BJ (cell line): ENCODE measurements at places on chromosomes 4 and X. TPM values are rescaled to one million over a fixed set of nuclear protein-coding genes. Genes with fewer than 3 reads are reported as not detected.

- no peak for DNase-seq
Observed at GRCh38 chr4:156102411-156102810, 148.7 kb upstream of the CTSO start.

DNA sequence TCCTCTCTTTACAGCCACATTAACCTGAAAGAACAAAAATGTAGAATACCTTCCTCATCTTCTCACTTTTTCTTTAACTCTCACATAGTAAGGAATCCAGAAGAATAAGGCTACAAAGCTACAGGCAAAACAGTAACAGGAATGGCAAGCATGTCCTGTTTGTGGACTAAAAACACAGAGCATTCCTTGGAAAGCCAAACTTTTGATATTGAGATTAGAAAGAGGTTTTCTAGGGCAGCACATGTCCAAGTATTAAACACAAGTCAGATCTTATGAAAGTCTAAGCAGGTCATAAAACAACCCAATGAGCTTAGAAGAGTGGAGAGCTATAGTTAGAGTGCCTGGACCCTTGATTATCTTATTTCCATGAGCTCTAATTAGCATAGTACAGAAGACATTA is 58.2 kb upstream of the FAM9C start:
- no peak for DNase-seq

DNA sequence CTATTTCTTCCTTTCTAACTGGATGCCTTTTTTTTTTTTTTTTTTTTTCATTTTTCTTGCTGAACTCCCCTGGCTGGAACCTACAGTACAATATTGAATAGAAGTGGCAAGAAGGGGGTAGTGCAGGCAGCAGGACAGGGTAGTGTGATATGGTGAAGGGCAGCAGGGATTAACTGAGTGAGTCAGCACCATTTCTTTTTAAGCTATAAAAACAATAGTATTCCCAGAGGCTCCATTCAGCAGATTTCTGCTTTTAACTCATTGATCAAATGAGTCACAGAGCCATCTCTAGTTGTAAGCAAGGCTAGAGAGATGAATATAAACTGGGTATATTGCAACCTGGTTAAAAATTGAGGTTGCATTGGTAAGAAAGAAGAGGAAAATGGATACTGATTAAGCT is 53.6 kb upstream of the SETD7 start:
- DNase-seq, result no peak

DNA sequence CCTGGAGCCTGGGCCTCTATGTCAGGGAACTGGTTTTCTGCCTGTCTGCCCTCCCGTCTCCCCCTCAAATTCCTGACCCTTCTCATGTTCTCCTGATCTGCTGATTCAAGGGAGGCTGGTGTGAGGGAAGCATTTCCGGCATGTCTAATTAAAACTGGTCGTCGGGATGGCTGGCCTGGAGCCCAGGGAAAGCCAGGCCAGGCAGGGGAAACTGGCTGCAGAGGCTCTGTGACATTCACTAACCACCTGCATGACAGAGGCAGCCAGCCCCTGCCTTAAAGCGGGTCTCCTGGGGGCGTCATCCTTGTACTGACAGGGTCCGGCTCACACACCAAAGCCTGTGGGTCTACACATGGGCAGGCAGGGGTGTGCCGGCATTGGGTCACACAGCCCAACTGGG is 35.2 kb downstream of the ABLIM2 start:
- DNase-seq, result no peak

DNA sequence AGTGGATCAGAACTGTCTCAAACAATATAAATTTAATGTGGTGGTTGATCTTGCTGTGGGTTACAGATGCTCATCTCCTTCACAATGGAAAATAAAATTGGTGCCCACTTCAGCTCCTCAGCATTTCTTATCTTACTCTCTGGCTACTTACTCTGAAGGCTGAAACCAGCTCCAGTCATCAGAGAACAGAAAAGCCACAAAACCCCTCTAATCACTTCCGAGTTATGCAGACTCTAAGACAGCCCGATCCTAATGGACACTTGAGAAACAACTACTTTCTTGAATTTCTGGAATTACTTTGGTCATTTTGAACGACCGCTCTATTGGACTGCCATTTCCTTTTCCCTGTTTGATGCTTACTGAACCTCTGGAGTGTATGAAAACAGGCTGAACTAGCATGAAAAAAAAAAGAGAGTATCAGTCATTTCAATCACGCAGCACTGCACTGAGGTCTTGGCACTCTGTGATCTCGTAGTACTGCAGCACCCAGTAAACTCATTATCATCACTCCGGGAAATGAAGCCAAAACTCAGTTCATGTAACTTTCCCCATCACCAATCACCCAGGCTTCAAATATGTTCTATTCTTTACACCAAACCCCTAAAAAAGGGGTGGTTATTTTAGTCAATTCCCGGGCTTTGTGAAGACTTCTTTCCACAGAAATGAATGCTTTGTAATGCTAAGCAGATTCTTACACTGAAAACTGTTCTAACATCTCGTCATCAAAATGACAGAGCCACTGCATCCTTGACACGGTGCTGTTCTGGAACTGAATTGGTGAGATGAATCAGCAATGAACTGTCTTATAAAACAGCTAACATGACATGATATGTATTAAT is 54.5 kb downstream of the TSPAN5 start:
- DNase-seq, result no peak

GRCh38 chrX:155235891-155236290 is 19.6 kb downstream of the VBP1 start:
- DNase-seq, result no peak

DNA sequence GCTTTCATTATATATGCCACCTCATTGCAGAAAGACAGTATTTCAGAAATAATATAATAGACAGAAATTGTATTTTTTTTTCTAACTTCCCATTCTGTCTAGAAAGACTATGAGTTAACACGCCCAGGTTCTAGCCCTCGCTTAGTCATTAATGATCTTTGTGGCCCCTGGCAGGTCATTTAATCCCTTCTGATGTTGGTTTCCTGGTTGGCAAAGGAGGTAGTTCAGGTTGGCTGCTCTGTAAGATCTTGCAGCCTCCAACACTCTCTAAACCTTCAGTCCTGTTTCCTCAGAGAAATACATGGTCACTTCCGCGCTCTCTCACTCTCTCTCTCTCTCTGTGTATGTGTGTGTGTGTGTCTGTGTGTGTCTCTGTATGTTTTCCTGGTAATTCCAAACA is 156.3 kb upstream of the NOCT start:
- DNase-seq, result no peak

DNA sequence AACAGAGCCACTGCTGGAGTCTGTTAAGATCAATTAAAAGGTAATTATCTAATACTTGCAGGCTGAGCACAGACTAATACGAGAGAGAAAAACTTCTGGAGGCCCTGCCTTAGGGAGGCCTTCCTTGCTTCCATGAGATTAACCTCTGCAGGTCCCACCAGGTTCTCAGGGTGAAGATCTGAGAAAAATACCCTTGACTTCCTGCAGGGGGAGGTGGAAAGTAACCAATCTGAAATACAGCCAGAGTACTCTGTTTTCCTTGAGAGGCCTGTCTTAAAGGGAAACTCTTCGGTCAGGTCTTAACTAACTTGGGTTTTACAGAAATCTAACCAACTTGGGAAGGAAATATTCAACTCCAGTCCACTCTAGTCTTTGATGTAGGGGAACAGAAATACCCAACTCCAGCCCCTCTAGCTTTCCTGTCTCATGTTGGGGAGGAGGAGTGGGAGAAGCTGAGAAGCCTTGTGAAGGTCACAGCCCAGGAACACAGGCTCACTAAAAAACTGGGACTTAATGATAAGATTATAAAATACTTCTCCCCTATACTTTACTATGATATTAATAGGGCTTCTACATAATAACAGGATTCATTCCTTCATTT is 77.1 kb downstream of the TBCK start:
- DNase-seq, result no peak

DNA sequence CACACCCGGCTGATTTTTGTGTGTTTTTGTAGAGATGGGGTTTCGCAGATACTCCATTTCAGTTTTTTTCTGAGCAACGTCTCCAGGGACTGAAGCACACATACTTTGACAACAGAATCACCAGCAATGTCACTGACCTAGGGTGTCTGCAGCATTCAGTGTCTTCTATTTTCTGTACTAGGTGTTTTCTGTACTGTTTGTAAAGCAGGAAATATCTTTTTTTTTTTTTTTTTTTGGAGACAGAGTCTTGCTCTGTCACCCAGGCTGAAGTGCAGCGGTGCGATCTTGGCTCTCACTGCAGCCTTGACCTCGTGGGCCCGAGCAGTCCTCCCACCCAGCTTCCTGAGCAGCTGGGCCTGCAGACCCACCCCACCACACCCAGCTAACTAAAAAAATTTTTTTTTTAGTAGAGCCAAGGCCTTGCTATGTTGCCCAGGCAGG is 8.9 kb downstream of the ADD1 start:
- DNase-seq, result no peak

DNA sequence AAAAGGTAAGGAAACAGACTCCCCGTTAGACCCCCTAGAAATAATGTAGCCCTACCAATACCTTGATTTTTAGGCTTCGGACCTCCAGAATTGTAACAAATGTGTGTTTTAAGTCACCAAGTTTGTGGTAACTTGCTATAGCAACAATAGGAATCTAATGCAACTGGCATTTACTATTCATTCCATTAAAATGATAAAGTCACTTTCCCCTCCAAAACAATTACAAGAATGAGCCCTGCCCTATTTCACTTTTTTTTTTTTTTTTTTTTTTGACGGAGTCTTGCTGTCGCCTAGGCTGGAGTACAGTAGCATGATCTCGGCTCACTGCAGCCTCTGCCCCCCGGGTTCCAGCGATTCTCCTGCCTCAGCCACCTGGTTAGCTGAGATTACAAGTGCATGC is 3.5 kb upstream of the DDX60L start:
- peak; percentile 61 for DNase-seq

DNA sequence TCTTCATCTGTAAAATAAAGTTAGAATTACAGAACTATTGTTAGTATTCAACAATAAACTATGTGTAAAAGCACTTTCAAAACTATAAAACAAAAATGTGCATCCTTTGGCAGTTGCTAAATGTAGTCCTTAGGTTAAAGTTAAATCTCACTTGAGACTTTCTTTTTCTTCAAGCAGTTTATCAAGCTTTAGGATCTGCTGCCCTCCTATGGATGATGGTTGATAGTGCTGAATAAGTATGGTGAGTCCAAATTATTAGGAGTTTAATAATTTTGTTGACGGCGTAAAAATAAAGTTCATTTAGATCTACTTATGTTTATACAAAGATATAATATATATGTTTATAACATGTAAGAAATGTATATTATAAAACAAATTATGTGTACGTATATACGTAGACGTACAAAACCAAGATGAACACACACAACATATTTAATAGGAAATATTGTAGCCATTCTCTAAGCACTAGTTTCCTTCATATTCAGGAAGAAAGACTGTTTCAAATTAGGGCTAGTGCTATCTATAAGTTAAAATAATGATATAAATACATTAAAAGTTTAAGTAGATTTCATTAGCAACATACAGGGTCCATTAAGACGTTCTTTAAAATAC is 22.3 kb downstream of the UGT2A2 start:
- no peak for DNase-seq

DNA sequence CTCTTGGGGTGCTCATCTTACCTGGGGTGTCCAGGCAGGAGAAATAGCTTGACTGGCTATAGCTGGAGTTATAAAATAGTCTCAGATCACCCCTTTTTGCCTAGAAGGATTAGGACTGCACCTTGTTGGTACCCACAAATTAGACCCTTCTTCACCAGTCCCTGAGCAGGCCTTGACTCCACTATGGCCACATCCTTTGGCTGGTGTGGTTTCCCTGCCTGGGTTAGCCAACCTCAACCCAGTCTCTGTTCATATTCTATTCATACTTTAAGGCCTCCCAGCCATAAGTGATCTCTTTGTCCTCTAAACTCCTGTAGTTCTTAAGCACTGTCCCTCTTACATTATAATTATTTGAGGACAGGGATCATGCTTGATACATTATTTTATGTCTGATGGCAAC is 69.4 kb downstream of the ARX start:
- no peak for DNase-seq

GRCh38 chr4:75289914-75290582 is 224.2 kb downstream of the RCHY1 start:
- no peak for DNase-seq

GRCh38 chrX:137848266-137848905 is 282.5 kb downstream of the ZIC3 start:
- DNase-seq, result no peak

GRCh38 chr4:128451270-128451905 is 163.8 kb upstream of the PGRMC2 start:
- no peak for DNase-seq

- DNase-seq, result no peak
Observed at GRCh38 chrX:53284684-53285447, 3.5 kb upstream of the IQSEC2 start.

DNA sequence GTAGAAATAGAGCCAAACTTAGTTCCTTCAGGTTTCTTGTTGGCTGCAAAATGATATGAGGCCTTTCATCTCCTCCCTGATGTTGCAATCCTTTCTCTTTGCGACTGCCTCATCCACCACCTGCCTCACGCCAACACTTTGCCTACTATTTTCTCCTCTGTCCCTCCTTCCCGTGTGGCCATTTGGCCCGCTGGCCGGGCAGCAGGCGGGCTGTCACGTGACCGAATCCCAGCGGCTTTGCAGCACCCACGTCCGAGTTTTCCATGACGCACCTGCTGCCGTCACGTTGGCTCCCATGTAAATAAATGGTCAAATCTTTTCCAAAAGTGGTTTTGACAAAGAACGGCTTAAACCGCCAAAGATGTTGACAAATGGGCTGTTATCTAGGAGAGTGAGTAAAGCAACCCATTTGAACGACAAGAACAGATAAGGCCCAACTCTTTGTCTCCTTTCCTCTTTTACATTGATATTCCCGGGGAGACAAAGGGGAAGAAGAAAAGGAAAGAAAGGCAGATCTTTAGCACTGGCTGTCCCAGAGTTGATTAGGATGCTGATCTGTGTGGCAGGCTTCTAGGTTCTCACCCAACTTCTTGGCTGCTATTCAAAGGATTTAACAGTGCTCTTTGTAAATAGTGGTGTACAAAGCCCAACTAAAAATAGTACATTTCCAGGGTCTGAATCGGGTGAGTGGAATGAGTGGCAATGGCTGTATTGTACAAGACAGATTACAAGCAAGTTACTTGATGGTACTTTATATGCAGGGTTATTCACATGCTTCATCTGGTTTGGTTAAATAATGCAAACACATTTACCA is 174.2 kb upstream of the JADE1 start:
- no peak for DNase-seq

GRCh38 chr4:165926307-165926706 is 53.3 kb downstream of the TLL1 start:
- no peak for DNase-seq

- no peak for DNase-seq
Observed at GRCh38 chr4:23877758-23878229, 12.1 kb downstream of the PPARGC1A start.

NLRP2B gene
- not detected in 2 replicates for polyA plus RNA-seq

SYP gene
- polyA plus RNA-seq, result 0.07 and 0.10 TPM in 2 replicates

MBTPS2 gene
- 14.6 and 27.3 TPM in 2 replicates for polyA plus RNA-seq

NDUFC1 gene
- 53.0 and 54.2 TPM in 2 replicates for polyA plus RNA-seq

TMEM164 gene
- polyA plus RNA-seq, result 5.5 and 7.7 TPM in 2 replicates

BEND2 gene
- polyA plus RNA-seq, result not detected in 2 replicates

RAP1GDS1 gene
- 35.1 and 61.6 TPM in 2 replicates for polyA plus RNA-seq

GYPE gene
- polyA plus RNA-seq, result 1.4 and 3.2 TPM in 2 replicates

FREM3 gene
- polyA plus RNA-seq, result not detected in 2 replicates

CDX4 gene
- not detected in 2 replicates for polyA plus RNA-seq

HMGB2 gene
- 32.7 and 68.5 TPM in 2 replicates for polyA plus RNA-seq

UGT2B10 gene
- not detected in 2 replicates for polyA plus RNA-seq
